ENCODE measurements at places on chromosomes 7 and 10. TPM values are rescaled to one million over a fixed set of nuclear protein-coding genes. Genes with fewer than 3 reads are reported as not detected.

- H3K4me3 ChIP-seq = no peak overlapping the region
- H3K4me1 ChIP-seq = no peaks in the 10 kb centered on the region
- H3K27ac ChIP-seq = no peak overlapping the region
- peaks cover 2% of the 10 kb centered on the region for H3K27me3 ChIP-seq
- H3K36me3 ChIP-seq = no peaks in the 10 kb centered on the region
- DNase-seq = no peak
These were observed 9.6 kb upstream of the CTBP2 start for GRCh38 chr10:125169915-125170314.

GRCh38 chr7:32479574-32480200 is 10.5 kb downstream of the LSM5 start:
- H3K4me1 ChIP-seq = no peaks in the 10 kb centered on the region
- no peak overlapping the region for H3K4me3 ChIP-seq
- no peak overlapping the region for H3K27ac ChIP-seq
- no peak for DNase-seq
- H3K36me3 ChIP-seq = no peaks in the 10 kb centered on the region
- peaks cover 2% of the 10 kb centered on the region for H3K27me3 ChIP-seq

- no peaks in the 10 kb centered on the region for H3K36me3 ChIP-seq
- H3K27me3 ChIP-seq = no peaks in the 10 kb centered on the region
- peaks cover 76% of the 10 kb centered on the region for H3K4me1 ChIP-seq
- H3K27ac ChIP-seq = peak overlapping the region; percentile 66
- peak overlapping the region; percentile 72 for H3K4me3 ChIP-seq
- DNase-seq = peak; percentile 47
These were observed 1.5 kb downstream of the DUSP5 start for GRCh38 chr10:110498982-110499795.

DNA sequence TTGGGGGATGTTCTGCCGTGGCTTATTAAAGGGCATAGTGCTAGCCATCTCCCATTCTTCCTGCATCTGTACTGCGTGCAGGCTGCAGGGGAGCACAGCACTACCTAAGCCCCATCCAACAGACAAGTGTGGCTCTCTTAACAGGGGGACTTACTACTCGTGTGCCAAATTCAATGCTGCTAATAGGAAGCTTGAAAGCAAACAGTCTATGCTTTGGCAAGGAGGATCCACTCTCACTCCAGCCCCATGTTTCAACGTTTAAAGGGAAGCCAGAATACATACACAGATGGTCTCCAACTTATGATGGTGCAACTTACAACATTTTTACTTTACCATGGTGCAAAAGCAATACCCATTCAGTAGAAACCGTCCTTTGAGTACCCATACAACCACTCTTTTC is 228.0 kb upstream of the C7orf33 start:
- H3K27ac ChIP-seq = no peak overlapping the region
- no peak for DNase-seq
- H3K36me3 ChIP-seq = no peaks in the 10 kb centered on the region
- H3K4me1 ChIP-seq = no peaks in the 10 kb centered on the region
- no peak overlapping the region for H3K4me3 ChIP-seq
- no peaks in the 10 kb centered on the region for H3K27me3 ChIP-seq

Gene MYOZ1
- total RNA-seq = not detected

Gene SGCE
- 1.5 TPM for total RNA-seq
